ENCODE measurements at places on chromosomes 7 and 10. TPM values are rescaled to one million over a fixed set of nuclear protein-coding genes. Genes with fewer than 3 reads are reported as not detected.

The CAV2 gene
- 110 TPM for polyA plus RNA-seq

The AKR1D1 gene
- polyA plus RNA-seq = not detected

DNA sequence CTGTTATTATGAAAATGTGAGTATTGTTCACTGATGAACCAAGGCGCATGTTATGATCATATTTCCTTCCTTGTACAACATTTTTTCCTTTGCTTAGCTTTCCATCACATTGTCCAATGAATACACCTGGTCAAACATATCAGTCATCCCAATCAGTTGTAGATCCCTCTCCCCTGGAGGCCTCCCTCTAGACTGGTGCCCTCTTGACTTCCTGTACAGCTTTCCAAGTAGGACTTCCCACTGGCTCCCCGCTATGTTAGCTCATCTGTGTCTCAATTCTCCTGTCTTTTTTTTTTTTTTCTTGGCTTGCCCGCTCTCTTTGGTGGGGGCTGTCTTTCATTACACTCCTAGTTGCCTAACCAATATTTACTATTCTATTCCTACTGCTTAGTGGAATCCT lies 214.2 kb upstream of the NPY start:
- DNase-seq = no peak

DNA sequence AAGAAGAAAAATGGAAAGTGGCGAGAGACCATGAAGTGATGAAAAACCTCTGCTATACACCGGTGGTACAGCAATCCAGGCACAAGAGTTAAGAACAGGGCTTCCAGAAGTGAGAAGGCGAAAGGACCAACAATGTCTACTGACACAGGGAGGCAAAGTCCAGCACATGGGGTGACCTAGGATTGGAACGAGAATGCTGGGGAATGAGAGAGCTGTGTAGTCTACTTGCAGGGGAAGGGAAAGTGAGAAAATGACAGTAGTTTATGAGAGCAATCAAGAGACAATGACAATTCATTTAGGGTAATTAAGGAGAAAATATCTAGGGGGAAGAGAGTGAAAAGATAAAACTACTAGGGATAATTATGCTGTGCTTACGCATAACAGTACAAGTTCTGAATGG lies 169.2 kb downstream of the SLC25A13 start:
- DNase-seq = no peak

The CFAP70 gene
- 10.7 TPM for polyA plus RNA-seq
